ENCODE measurements at places on chromosomes 5 and 9.

GRCh38 chr9:111715471-111715870 is 54.1 kb downstream of the GNG10 start:
- no peaks in the 10 kb centered on the region for H3K4me1 ChIP-seq
- no peak overlapping the region for H3K27ac ChIP-seq
- H3K27me3 ChIP-seq: no peaks in the 10 kb centered on the region
- no peak for DNase-seq
- H3K4me3 ChIP-seq: no peak overlapping the region

DNA sequence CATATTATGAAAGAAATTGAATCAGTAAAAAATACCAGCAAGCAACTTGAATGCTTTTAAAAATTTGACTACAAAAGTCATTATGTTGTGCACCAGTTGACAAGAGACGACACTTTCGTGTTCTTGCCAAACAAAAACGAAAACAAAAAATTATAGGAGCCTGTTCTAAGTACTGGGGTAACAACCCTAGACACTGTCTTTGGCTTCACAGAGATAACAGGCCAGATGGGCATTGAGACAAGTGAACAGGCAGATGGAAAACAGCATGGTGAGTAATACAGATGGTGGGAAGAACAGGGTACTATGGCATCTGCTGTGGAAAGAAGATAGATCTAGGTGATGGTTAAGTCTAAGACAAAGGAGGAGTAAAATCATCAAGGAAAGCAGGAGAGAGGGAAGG is 99.0 kb downstream of the CDH12 start:
- no peak overlapping the region for H3K4me3 ChIP-seq
- H3K27me3 ChIP-seq: no peaks in the 10 kb centered on the region
- no peak overlapping the region for H3K27ac ChIP-seq

GRCh38 chr9:137044502-137045177 is 1.3 kb downstream of the NPDC1 start:
- H3K36me3 ChIP-seq: no peaks in the 10 kb centered on the region
- peak overlapping the region; percentile 24 for H3K27ac ChIP-seq
- peak overlapping the region; percentile 34 for H3K4me3 ChIP-seq
- peaks cover 34% of the 10 kb centered on the region for H3K27me3 ChIP-seq
- peaks cover 27% of the 10 kb centered on the region for H3K4me1 ChIP-seq

GRCh38 chr5:106121972-106122605 is 1548.6 kb downstream of the EFNA5 start:
- DNase-seq: no peak
- H3K36me3 ChIP-seq: no peaks in the 10 kb centered on the region
- H3K4me1 ChIP-seq: no peaks in the 10 kb centered on the region

GRCh38 chr5:140926443-140927227 is 536 bp downstream of the PCDHAC1 start:
- H3K27me3 ChIP-seq: peaks cover 4% of the 10 kb centered on the region
- DNase-seq: no peak
- no peaks in the 10 kb centered on the region for H3K4me1 ChIP-seq
- H3K27ac ChIP-seq: no peak overlapping the region

DNA sequence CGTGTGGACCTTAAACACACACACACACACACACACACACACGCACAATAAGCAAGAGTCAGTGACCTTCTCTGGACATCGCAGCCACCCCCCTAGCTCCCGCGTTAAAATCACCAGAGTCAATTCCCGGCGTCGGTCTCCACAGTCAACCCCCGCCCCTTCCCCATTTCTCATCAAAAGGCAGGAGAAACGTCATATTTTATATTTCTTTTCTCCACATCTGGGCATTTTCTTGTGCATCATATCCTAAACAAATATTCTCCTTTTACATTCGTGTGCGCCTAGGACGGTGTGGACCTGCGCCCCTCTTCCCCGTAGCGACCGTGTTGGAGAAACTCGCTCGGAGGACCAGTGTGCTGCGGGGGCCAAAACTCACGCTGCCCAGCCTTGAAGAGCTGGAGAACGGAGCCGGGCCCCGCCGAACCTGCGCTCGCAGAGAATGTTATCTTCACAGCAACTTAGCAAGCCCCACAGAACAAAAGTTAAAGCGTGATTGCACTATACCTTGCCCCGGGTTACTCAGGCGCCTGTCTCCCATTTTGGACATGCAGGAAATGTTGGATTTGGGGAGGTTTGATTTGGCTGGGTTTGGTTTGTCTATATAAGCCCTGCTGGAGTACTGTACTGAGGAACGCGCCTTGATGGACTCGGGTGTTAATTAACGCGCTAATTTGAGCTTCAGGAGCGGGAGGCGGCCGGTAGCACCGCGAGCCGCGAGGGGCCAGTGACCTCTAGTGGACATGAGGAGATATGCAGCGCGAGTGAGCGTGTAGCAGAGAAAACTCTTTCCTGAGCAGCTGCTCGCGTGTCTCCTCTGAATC is 192.4 kb downstream of the MEF2C start:
- H3K36me3 ChIP-seq: no peaks in the 10 kb centered on the region
- H3K27me3 ChIP-seq: peaks cover 90% of the 10 kb centered on the region
- H3K4me3 ChIP-seq: no peak overlapping the region
- peak; percentile 64 for DNase-seq
- no peak overlapping the region for H3K27ac ChIP-seq

DNA sequence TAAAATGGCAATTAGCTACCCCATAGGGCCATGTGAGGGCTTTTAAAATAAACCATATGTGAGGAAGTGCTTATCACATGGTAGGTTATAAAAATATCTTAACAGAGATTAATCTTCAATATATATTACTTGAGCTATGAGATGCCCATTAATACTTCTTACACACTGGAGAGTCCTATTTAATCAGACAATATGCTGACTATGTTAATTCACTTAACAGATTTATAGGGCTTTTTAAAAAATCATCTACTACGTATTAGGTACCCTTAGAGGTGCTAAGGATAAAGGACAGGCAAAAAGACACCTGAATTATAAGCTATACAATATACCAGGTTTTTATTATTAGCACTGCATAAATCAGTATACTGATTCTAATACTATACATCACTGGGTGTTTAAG is 102.6 kb downstream of the STRBP start:
- H3K4me3 ChIP-seq: no peak overlapping the region
- H3K36me3 ChIP-seq: no peaks in the 10 kb centered on the region
- no peak overlapping the region for H3K27ac ChIP-seq
- H3K27me3 ChIP-seq: no peaks in the 10 kb centered on the region
- H3K4me1 ChIP-seq: no peaks in the 10 kb centered on the region

DNA sequence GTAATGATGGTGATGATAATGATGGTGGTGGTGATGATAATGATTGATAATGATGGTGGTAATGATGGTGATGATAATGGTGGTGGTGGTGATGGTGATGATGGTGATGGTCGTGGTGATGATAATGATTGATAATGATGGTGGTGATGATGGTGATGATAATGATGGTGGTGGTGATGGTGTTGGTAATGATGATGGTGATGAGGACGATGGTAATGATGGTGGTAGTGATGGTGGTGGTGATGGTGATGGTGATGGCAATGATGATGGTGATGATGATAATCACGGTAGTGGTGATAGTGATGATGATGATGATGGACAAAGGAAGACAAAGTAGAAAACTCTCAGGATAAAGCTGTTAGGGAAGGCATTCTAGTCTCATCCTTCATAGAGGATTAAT is 310.5 kb downstream of the MSX2 start:
- no peak for DNase-seq
- H3K4me3 ChIP-seq: no peak overlapping the region
- no peaks in the 10 kb centered on the region for H3K36me3 ChIP-seq
- no peaks in the 10 kb centered on the region for H3K27me3 ChIP-seq
- H3K4me1 ChIP-seq: no peaks in the 10 kb centered on the region

GRCh38 chr9:31323726-31324444 is 1060.6 kb upstream of the ACO1 start:
- no peaks in the 10 kb centered on the region for H3K36me3 ChIP-seq
- no peaks in the 10 kb centered on the region for H3K27me3 ChIP-seq
- no peak overlapping the region for H3K27ac ChIP-seq
- peaks cover 23% of the 10 kb centered on the region for H3K4me1 ChIP-seq
- no peak overlapping the region for H3K4me3 ChIP-seq

GRCh38 chr5:2754581-2755075 is 3.2 kb upstream of the IRX2 start:
- no peaks in the 10 kb centered on the region for H3K4me1 ChIP-seq
- H3K27ac ChIP-seq: no peak overlapping the region
- DNase-seq: no peak

GRCh38 chr5:3359642-3360041 is 236.0 kb upstream of the IRX1 start:
- H3K27me3 ChIP-seq: no peaks in the 10 kb centered on the region
- H3K4me3 ChIP-seq: no peak overlapping the region
- no peak for DNase-seq

- H3K4me3 ChIP-seq: no peak overlapping the region
- H3K36me3 ChIP-seq: no peaks in the 10 kb centered on the region
- no peaks in the 10 kb centered on the region for H3K27me3 ChIP-seq
- DNase-seq: no peak
Observed at GRCh38 chr9:106859957-106860720, 2.8 kb upstream of the ZNF462 start.

DNA sequence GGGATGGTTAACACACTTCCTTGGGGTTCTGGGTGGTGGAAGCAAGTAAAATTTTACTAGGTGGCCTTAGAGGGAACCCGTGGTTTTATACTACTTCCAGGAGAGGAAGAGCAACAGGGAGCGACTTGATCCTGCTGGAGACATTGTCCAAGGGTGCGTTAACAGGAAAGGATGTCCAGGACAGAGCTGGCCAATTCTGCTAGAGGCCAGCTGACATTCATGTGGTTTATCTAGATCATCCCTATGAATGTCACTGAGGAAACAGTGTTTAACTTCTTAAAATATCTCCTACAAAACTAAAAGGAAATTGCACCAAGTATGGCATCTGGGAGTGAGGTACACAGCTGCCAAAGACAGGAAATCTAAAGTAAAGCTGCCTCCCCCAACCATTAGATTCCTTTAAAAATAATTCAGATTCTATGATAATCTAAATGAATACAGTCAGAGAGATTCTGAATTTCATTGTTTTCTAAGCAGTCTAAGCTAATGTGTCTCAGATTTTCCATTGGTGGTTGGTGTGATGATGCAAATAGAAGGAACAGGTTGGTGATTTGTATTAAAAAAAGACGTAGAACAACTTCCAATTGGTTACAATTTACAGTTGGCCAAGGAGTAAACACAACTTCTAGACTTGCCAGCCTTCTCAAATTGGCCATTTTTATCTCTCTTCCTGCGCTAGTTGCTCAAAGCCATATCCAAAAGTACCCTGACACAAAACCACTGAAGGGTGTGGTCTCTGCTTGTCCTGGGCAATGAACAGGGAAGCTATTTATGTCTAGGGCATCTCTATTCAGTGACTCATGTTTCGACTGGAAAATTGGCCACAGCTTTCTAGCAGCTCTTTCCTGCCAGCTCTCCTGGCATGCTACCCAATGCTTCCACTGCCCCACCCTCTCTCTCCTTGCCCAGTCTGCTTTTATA is 574.7 kb upstream of the MEF2C start:
- no peaks in the 10 kb centered on the region for H3K27me3 ChIP-seq
- no peak overlapping the region for H3K27ac ChIP-seq
- no peak for DNase-seq
- no peak overlapping the region for H3K4me3 ChIP-seq
- no peaks in the 10 kb centered on the region for H3K36me3 ChIP-seq

DNA sequence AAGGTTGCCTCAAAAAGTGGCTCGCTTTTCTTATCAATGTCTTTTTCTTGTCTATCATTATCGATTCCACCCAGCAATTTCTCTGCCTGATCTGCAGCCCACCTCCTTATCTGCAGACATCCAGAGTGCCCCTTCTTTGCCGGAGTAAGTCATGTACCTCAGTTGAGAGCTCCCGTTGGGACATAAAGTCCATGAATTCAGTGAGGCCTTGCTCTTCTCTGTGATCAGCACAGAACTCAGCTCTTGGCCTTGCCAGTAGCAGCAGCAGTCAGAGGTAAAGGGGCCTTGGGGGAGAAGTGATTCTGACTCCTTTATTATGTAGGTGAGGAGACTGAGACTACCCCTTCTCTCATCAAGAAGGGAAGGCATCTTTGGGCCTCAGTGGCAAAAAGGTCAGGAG is 24.9 kb upstream of the DCAF12 start:
- H3K4me3 ChIP-seq: no peak overlapping the region
- no peak for DNase-seq
- peak overlapping the region; percentile 59 for H3K27ac ChIP-seq
- H3K36me3 ChIP-seq: no peaks in the 10 kb centered on the region

DNA sequence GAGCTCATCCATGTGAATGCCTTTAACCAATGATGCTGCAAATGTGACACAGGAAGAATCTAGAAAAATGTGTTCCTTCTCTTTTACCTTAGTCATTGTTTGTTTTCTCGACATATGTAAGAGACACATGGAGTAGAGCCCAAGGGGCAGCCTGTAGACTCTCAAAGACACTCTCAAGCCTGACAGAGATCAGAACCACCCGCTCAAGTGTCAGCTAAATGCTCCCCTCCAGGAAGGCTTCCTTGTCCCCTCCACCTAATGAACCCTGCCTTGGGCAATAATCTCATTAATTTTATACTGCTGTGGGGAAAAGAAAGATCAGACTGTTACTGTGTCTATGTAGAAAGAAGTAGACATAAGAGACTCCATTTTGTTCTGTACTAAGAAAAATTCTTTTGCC is 157.4 kb downstream of the MUSK start:
- H3K27me3 ChIP-seq: no peaks in the 10 kb centered on the region
- H3K4me1 ChIP-seq: no peaks in the 10 kb centered on the region
- DNase-seq: no peak
- no peak overlapping the region for H3K4me3 ChIP-seq

- H3K4me1 ChIP-seq: no peaks in the 10 kb centered on the region
- no peaks in the 10 kb centered on the region for H3K27me3 ChIP-seq
- no peak overlapping the region for H3K4me3 ChIP-seq
Observed at GRCh38 chr5:99369797-99370593, 441.2 kb upstream of the CHD1 start.

DNA sequence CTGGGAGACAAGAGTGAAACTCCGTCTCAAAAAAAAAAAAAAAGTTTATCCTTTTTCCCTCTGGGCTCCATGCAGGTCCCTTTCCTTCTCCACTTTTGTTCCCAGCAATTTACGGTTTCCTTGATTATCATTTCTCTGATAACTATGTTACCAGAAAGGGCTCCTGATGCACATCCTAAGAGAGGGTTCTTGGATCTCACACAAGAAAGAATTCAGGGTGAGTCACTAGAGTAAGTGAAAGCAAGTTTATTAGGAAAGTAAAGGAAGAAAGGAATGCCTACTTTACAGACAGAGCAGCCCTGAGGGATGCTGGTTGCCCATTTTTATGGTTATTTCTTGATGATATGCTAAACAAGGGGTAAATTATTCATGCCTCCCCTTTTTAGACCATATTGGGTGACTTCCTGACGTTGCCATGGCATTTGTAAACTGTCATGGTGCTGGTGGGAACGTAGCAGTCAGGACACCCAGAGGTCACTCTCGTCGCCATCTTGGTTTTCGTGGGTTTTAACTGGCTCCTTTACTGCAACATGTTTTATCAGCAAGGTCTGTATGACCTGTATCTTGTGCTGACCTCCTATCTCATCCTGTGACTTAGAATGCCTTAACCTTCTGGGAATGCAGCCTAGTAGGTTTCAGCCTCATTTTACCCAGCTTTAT is 13.5 kb upstream of the MELK start:
- H3K27me3 ChIP-seq: no peaks in the 10 kb centered on the region
- H3K27ac ChIP-seq: no peak overlapping the region
- DNase-seq: no peak

Measured in CD8-positive, alpha-beta memory T cell (primary cell).